ENCODE measurements at places on chromosomes 7 and 10. TPM values are rescaled to one million over a fixed set of nuclear protein-coding genes. Genes with fewer than 3 reads are reported as not detected.
A peak's percentile ranks its signal among the peaks of the same experiment; 100 is the strongest.

- no peaks in the 10 kb centered on the region for H3K36me3 ChIP-seq
- H3K4me1 ChIP-seq: no peaks in the 10 kb centered on the region
- H3K27me3 ChIP-seq: no peaks in the 10 kb centered on the region
- no peak overlapping the region for H3K27ac ChIP-seq
- DNase-seq: no peak
- H3K4me3 ChIP-seq: no peak overlapping the region
These were observed 34.6 kb downstream of the PPP1R9A start for GRCh38 chr7:94941844-94942632.

GRCh38 chr10:35415505-35415904 is 79.2 kb downstream of the CCNY start:
- no peak overlapping the region for H3K27ac ChIP-seq
- H3K36me3 ChIP-seq: no peaks in the 10 kb centered on the region
- no peak for DNase-seq
- peaks cover 28% of the 10 kb centered on the region for H3K4me1 ChIP-seq
- H3K27me3 ChIP-seq: no peaks in the 10 kb centered on the region
- no peak overlapping the region for H3K4me3 ChIP-seq

DNA sequence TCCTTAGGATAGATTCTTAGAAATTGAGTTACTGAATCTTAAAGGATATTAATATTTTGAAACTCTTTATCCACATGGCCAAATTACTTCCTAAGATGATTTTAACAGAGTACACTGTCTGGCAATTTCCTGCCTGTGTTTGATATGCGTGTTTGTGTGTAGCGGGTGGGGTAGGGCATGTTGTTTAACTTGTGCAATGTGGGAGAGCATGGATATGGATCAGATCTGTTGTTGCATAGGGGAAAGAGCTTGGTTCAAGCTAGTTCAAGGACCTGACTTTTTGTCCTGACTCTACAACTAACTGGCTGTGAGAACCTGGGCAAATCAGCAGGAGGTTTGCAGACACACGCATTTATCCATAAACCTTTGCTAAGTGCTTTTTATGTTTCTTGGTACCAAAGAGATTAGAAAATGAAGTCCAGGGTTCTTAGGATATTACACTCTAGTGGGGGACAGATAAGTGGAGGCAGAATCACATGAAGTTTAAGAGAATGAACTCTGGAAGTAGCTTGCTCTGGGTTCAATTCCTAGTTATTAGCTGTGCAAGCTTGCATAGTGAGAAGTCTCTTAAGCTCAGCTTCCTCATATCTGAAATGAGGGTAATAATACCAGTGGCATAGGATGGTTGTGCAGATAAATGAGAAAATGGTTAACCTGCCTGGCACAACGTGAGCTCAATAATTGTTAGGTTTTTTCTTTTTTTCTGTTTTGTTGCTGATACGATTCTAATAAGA is 96.3 kb upstream of the PRR15 start:
- no peaks in the 10 kb centered on the region for H3K27me3 ChIP-seq
- H3K4me3 ChIP-seq: no peak overlapping the region
- no peak overlapping the region for H3K27ac ChIP-seq
- no peaks in the 10 kb centered on the region for H3K4me1 ChIP-seq

- no peak overlapping the region for H3K4me3 ChIP-seq
- H3K27ac ChIP-seq: no peak overlapping the region
- peaks cover 4% of the 10 kb centered on the region for H3K36me3 ChIP-seq
- H3K4me1 ChIP-seq: peaks cover 29% of the 10 kb centered on the region
- no peaks in the 10 kb centered on the region for H3K27me3 ChIP-seq
- DNase-seq: no peak
These were observed 34.5 kb downstream of the SNX10 start for GRCh38 chr7:26326211-26326610.

DNA sequence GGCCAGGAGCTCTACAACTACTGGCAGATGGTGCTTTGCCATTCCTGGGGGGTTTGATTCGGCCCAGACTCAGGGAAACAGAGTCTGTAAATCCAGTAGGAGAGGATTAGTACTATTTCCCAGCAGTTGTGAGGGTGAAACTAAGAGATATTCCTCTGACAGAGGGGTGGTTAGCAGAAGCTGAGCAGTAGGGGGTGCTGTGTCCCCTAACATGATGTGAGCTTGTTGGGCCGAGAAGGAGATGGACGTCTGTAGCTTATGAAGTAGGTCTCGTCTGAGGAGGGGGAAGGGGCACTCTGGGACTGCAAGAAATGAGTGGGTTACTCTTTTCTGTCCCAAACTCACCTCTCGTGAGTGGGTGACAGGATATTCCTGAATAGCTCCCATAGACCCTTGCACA is 179.2 kb upstream of the MBL2 start:
- DNase-seq: no peak
- no peaks in the 10 kb centered on the region for H3K36me3 ChIP-seq
- H3K4me3 ChIP-seq: no peak overlapping the region

DNA sequence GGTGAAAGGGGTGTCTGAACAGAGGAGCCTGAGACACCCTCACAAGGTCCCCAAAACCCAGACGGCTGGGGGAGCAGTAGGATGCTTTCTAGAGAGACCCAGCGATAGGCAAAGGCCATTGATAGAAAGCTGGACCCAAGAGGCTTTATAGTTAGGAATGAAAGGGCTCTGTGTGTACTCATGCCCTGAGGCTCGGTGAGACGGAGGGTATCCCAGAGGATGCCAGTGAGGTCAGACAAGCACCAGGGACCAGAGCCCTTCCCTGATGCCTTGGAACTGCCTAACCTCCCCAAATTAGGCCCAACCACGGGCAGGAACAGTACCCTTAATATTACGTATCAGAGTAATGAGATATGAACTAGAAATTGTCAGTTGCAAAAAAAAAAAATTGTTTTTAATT is 48.6 kb upstream of the RTKN2 start:
- no peaks in the 10 kb centered on the region for H3K36me3 ChIP-seq
- H3K27ac ChIP-seq: no peak overlapping the region

GRCh38 chr7:73650524-73650923 is 17.1 kb upstream of the VPS37D start:
- no peak overlapping the region for H3K27ac ChIP-seq
- peaks cover 5% of the 10 kb centered on the region for H3K4me1 ChIP-seq
- no peak for DNase-seq
- no peak overlapping the region for H3K4me3 ChIP-seq

GRCh38 chr10:57759777-57760176 is 507.9 kb downstream of the IPMK start:
- no peak overlapping the region for H3K4me3 ChIP-seq
- H3K4me1 ChIP-seq: no peaks in the 10 kb centered on the region
- no peaks in the 10 kb centered on the region for H3K36me3 ChIP-seq
- H3K27me3 ChIP-seq: no peaks in the 10 kb centered on the region
- no peak overlapping the region for H3K27ac ChIP-seq

- no peaks in the 10 kb centered on the region for H3K4me1 ChIP-seq
- no peak overlapping the region for H3K4me3 ChIP-seq
- no peak overlapping the region for H3K27ac ChIP-seq
- no peaks in the 10 kb centered on the region for H3K27me3 ChIP-seq
- H3K36me3 ChIP-seq: no peaks in the 10 kb centered on the region
These were observed 16.9 kb downstream of the CYP26A1 start for GRCh38 chr10:93090619-93091018.

DNA sequence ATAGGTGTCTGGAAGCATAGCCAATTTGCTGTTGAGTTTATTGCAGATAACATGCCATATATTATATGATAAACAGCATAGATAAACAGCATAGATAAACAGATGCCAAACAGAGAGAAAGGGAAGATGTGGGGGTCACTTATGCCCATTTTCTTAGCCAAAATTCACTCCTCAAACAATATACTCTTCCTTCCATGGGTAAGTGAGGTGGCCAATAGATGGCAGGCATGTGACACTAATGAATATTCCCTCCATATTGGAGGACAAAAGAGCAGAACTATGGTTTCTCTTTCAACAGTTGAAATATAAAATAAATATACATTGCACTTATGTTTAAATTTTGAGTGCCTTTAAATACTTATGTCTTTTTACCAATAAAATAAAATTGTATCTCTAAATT is 1212.8 kb downstream of the REEP3 start:
- H3K36me3 ChIP-seq: no peaks in the 10 kb centered on the region
- DNase-seq: no peak
- no peaks in the 10 kb centered on the region for H3K27me3 ChIP-seq
- no peaks in the 10 kb centered on the region for H3K4me1 ChIP-seq

- no peaks in the 10 kb centered on the region for H3K27me3 ChIP-seq
- H3K4me3 ChIP-seq: no peak overlapping the region
- no peaks in the 10 kb centered on the region for H3K36me3 ChIP-seq
- no peaks in the 10 kb centered on the region for H3K4me1 ChIP-seq
- H3K27ac ChIP-seq: no peak overlapping the region
- no peak for DNase-seq
These were observed 88.4 kb downstream of the CCDC71L start for GRCh38 chr7:106572394-106573124.

- H3K4me1 ChIP-seq: no peaks in the 10 kb centered on the region
- no peaks in the 10 kb centered on the region for H3K27me3 ChIP-seq
- no peak for DNase-seq
- no peak overlapping the region for H3K27ac ChIP-seq
- no peaks in the 10 kb centered on the region for H3K36me3 ChIP-seq
These were observed 104.3 kb upstream of the CAV2 start for GRCh38 chr7:116395141-116395791.

DNA sequence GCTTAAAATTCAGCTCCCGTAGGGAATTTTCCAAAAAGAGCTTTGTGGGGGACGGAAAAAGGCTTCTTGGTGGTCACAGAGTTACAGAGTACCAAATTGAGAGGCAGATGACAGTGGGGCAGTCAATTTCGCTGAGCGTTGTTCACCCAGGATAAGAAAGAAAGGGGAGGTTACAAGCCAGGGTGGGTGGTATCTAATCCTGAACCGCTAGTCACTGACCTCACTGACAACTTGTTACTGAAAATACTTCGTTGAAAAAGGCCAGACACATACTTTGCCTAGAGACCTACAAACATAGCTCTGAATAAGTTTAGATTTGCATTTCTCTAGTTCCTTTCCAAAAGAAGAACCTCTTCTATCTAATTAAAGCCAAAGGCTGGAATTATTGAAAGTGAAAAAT is at the start of gene CTNNA3:
CTNNA3 (minus strand) TSS at position 167 of the 400 bp plus-strand sequence.
- H3K4me1 ChIP-seq: no peaks in the 10 kb centered on the region
- no peaks in the 10 kb centered on the region for H3K27me3 ChIP-seq
- no peaks in the 10 kb centered on the region for H3K36me3 ChIP-seq
- H3K4me3 ChIP-seq: no peak within 1 kb of the TSS

- H3K27ac ChIP-seq: no peak overlapping the region
- no peaks in the 10 kb centered on the region for H3K27me3 ChIP-seq
- no peaks in the 10 kb centered on the region for H3K36me3 ChIP-seq
- DNase-seq: no peak
- no peaks in the 10 kb centered on the region for H3K4me1 ChIP-seq
These were observed 90.0 kb downstream of the CCDC71L start for GRCh38 chr7:106570948-106571418.

DNA sequence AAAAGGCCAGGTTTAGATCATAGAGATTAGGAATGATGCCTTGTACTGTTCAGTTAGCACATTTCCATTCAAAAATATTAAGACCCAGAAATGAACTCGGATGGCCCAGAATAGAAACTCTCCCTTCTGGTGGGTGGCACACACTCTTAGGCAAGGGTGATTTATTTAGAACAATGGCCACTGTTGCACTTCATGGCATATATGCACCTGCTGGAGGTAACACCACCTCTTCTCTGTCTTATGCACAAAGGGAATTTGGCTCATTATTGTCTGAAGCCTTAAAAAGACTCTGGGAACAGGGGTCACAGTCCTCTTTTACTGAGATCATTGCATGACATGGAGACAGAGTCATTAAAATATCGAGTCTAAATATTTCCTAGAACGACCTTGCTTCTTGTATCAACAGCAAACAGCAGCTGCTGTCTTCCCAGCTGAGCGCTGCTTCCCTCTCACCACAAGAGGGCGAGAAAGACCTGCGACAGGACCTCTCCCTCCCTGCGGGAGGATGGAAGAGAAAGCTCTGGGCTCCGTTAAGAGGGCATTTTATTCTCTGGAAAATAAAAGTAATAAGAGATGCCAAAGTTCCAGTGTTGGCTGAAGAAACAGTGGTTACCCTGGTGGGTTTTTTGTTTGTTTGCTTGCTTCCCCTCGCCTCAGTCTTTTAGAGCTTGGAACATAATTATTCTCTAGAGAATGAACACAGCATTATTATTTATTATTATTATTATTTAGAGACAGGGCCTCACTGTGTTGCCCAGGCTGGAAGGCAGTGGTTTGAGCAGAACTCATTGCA is 13.5 kb upstream of the BAMBI start:
- H3K4me1 ChIP-seq: peaks cover 4% of the 10 kb centered on the region
- no peaks in the 10 kb centered on the region for H3K36me3 ChIP-seq
- H3K27ac ChIP-seq: no peak overlapping the region
- no peak overlapping the region for H3K4me3 ChIP-seq
- H3K27me3 ChIP-seq: peaks cover 7% of the 10 kb centered on the region
- peak; percentile 83 for DNase-seq

- DNase-seq: no peak
- H3K27ac ChIP-seq: no peak overlapping the region
- H3K27me3 ChIP-seq: no peaks in the 10 kb centered on the region
- no peaks in the 10 kb centered on the region for H3K36me3 ChIP-seq
These were observed 34.0 kb downstream of the CYTH3 start for GRCh38 chr7:6238309-6238925.

GRCh38 chr7:147639037-147639436 is 951.5 kb upstream of the C7orf33 start:
- no peak for DNase-seq
- no peaks in the 10 kb centered on the region for H3K4me1 ChIP-seq
- no peaks in the 10 kb centered on the region for H3K36me3 ChIP-seq
- H3K27me3 ChIP-seq: no peaks in the 10 kb centered on the region

DNA sequence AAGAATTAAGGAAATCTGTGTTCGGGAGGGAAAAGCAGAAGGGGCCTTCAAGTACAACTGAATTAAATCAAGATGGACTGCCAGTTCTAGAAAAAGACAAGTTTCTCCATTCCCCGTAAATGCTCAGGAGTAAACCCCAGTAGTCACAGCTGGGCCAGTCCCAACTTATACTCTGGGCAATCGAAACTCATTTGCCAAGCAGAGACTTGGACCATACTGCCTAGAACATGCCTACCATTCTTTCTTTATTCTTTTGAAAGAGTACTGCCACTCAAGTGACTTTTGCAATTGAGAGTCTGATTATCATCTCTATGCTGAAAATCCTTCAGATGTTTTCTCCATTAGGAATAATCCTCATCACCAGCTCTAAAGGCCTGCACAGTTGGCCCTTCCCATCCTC is 21.4 kb downstream of the RPP30 start:
- no peak overlapping the region for H3K27ac ChIP-seq
- H3K4me1 ChIP-seq: no peaks in the 10 kb centered on the region
- no peak overlapping the region for H3K4me3 ChIP-seq
- no peak for DNase-seq

- no peak for DNase-seq
- H3K36me3 ChIP-seq: no peaks in the 10 kb centered on the region
- no peak overlapping the region for H3K4me3 ChIP-seq
- no peak overlapping the region for H3K27ac ChIP-seq
- H3K4me1 ChIP-seq: no peaks in the 10 kb centered on the region
- no peaks in the 10 kb centered on the region for H3K27me3 ChIP-seq
These were observed 258.8 kb downstream of the RPS24 start for GRCh38 chr10:78292250-78292981.

- no peak for DNase-seq
- H3K36me3 ChIP-seq: no peaks in the 10 kb centered on the region
- H3K4me1 ChIP-seq: no peaks in the 10 kb centered on the region
- no peaks in the 10 kb centered on the region for H3K27me3 ChIP-seq
- no peak overlapping the region for H3K4me3 ChIP-seq
These were observed 106.5 kb upstream of the PRR15 start for GRCh38 chr7:29457141-29457561.

The FAM25A gene
- total RNA-seq: not detected

The CYP3A7 gene
- total RNA-seq: not detected

The LIPN gene
- not detected for total RNA-seq

The CALHM3 gene
- total RNA-seq: not detected

The ADRA2A gene
- 0.28 TPM for total RNA-seq

The CALML3 gene
- not detected for total RNA-seq

The SPDYE5 gene
- total RNA-seq: not detected

The GRM8 gene
- not detected for total RNA-seq
